NCI-H774 (cell line): ENCODE measurements at places on chromosomes 13 and 19.

DNA sequence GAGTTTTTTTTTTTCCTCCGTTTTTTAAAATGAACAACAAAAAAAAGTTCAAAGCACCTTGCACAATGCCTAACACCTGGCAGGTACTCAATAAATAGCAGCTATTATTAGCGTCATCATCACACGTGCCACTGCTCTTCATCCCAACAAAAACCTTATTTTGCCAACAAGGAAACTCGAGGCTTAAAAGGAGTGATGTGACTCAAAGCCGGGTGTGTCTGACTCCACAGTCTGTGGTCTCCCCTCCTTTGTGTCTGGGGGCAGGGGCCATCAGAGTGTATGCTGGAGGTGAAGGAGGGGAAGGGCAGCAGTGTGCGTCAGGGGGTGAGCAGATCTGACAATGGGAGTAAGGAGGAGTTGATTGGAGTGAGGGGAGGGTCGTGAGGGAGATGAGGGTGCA, 34.1 kb upstream of the POU2F2 start:
- DNase-seq: no peak

DNA sequence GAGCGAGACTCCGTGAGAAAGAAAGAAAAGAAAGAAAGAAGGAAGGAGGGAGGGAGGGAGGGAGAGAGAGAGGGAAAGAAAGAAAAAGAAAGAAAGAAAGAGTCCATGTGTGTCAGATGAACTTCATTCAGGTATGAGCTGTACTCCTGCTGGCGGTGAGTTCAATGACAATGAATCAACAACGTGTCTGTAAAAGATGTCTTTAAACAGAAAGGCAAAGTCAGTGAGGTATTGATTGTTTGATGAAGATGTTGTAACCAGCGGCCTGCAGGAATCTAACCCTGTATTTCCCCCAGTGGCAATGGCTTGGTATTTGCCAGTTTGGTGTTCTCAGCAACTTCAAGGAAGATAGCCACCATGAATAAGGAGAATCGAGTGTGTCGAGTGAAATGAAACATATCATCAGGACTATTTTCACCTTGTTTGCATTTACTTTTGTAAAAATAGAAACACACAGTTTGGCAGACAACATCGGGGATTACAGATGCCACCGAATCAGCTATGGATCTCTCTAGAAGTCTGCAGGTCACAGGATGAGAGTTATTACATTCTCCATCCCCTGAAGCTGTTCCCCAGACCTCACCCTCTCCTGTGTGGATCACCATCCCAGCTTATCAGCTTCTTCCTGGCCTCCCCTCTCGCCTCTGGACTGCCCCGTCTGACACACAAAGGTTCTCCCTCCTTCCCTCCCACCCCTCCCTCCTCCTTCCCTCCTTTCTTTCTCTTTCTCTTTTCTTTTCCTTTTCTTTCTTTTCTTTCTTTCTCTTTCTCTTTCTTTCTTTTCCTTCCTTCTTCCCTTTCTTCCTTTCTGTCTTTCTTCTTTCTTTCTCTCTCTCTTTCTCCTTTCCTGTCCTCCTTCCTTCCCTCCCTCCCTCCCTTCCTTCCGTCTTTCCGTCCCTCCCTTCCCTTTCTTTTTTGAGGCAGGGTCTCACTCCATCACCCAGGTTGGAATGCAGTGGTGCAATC, 8.2 kb upstream of the SBK3 start:
- no peak for DNase-seq

DNA sequence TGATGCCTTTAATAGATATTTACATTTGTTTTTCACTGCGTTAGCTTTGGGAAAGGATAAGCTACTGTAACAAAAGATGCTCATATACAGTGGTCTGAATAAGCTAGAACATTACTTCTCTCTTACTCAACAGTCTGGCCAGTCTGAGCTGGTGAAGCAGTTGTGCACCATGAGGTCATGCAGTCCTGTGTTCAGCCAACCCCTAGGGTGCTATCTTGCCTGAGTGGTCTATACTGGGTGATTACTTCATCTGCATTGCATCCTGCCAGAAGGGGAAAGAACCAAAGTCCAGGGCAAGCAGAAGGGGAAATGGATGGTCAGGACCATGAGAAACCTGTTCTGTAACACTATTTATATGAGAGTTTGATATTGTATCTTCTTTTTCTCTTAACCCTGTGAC, 31.5 kb downstream of the ERCC5 start:
- DNase-seq: no peak

- DNase-seq: no peak
Measured at GRCh38 chr19:8899356-8899755, 67.2 kb downstream of the MBD3L1 start.

DNA sequence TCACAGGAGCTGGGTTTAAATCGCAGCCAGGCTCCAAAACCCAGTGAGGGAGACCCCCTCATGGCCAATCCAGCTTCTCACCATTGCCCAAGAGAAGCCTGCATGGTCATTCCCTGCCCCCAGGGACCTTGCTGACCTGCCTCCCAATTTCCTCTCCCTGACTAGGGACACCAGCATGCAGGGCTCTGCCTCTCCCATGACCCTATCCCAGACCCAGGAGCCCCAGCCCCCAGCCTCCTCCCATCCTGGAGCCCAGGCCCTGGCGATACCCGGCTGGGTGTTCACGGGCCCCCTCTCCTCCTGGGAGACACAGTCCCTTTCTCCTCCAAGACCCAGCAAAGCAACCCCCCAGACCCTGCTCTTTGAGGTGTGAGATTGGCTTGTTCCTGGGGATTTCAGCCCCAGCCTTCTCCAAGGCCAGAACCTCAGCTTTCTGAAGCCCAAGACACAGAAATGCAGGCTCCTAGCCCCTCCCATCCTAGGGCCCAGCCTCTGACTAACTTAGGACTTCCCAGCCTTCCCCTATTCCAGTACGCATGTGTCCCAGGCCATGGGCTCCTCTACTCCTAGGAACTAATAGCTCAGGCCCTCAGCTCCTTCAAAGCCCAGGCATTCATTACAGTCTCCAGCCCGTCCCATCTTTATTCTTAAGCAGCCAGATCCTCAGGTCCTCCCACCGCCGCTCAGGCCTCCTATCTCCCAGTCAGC, 1.1 kb downstream of the GYS1 start:
- no peak for DNase-seq
